Osteoblast (primary cell): ENCODE measurements at places on chromosomes 6 and 20. TPM values are rescaled to one million over a fixed set of nuclear protein-coding genes. Genes with fewer than 3 reads are reported as not detected.

- DNase-seq: peak; percentile 97
These were observed 8.5 kb downstream of the TPD52L2 start for GRCh38 chr20:63873477-63873971.

ATP9A gene
- 46.0 and 48.9 TPM in 2 replicates for total RNA-seq

- DNase-seq: no peak
These were observed 76.1 kb upstream of the MANEA start for GRCh38 chr6:95501032-95501904.

GRCh38 chr6:157150076-157150475, 173.2 kb downstream of the TMEM242 start:
- DNase-seq: peak; percentile 68
